Fibroblast of lung (primary cell): ENCODE measurements at places on chromosomes 4 and X. TPM values are rescaled to one million over a fixed set of nuclear protein-coding genes. Genes with fewer than 3 reads are reported as not detected.

DNA sequence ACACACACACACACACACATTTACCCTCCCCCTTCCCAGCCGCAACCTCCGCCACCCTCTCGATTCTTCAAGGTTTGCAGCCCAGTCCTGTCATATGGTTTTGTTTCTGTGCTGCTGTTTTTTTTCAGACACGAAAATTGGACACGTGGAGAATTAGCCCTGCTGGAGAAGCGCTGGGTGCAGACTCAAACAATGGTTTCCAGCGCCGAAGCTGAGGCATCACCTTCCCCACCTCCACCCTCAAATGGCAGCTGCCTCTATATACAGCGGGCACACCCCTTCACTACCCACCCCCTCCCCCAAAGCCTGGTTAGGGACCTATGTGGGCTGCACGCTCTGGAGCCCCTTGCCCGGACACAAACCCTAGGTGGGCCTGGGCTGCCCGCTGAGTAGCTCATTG, 87.9 kb downstream of the BCOR start:
- H3K27ac ChIP-seq, result no peak overlapping the region
- DNase-seq, result no peak
- H3K36me3 ChIP-seq, result no peaks in the 10 kb centered on the region
- peaks cover 12% of the 10 kb centered on the region for H3K4me1 ChIP-seq
- H3K27me3 ChIP-seq, result no peaks in the 10 kb centered on the region
- H3K4me3 ChIP-seq, result no peak overlapping the region

DNA sequence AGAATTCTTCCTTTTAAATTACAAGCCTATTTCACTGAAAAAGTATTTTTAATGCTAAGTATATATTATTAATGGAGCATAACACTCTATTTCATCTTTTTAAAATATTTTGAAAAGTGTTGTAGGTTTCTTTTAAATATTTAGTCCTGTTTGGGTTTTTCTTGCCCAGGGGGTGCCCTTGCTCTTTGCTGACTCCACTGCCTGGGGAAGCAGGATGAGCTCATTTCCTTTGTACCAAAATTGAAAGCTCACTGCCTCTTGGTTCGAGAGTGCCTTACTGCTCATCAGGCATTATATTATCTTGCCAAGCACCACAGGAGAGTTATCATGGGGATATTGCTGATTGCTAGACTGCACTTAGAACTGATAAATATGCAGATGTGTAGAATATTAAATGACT, 819.2 kb downstream of the PCDH18 start:
- H3K36me3 ChIP-seq, result no peaks in the 10 kb centered on the region
- H3K4me1 ChIP-seq, result no peaks in the 10 kb centered on the region
- H3K4me3 ChIP-seq, result no peak overlapping the region
- peak; percentile 42 for DNase-seq

DNA sequence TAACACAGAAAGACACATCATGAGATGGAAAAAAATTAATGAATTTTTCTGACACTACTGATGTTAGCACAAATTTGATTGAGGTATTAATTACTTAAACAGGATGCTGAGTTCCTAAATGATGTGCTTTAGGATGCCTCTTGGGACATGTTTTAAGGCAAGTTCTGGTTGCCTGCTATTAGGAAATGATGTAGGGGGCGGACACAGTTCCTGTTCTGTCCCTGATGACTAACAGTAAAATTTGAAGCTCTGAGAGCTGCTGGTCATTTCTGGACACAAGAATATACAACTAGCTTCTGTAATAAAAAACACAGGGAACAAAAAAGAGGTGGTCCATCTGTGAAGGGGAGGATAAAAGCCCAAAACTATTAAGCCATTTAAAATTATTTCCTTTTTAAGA, 163.2 kb upstream of the ETNPPL start:
- H3K36me3 ChIP-seq, result no peaks in the 10 kb centered on the region
- no peaks in the 10 kb centered on the region for H3K27me3 ChIP-seq
- H3K4me3 ChIP-seq, result no peak overlapping the region
- H3K27ac ChIP-seq, result no peak overlapping the region
- no peak for DNase-seq

- no peaks in the 10 kb centered on the region for H3K36me3 ChIP-seq
- no peak overlapping the region for H3K4me3 ChIP-seq
- H3K27ac ChIP-seq, result no peak overlapping the region
- no peaks in the 10 kb centered on the region for H3K27me3 ChIP-seq
- no peaks in the 10 kb centered on the region for H3K4me1 ChIP-seq
- DNase-seq, result no peak
Observed at GRCh38 chr4:95429416-95429815, 119.4 kb downstream of the UNC5C start.

- H3K27me3 ChIP-seq, result no peaks in the 10 kb centered on the region
- peak overlapping the region; percentile 83 for H3K27ac ChIP-seq
- H3K4me1 ChIP-seq, result no peaks in the 10 kb centered on the region
- DNase-seq, result peak; percentile 78
- peak overlapping the region; percentile 64 for H3K4me3 ChIP-seq
Observed at GRCh38 chr4:25234390-25235370, 847 bp downstream of the PI4K2B start.

DNA sequence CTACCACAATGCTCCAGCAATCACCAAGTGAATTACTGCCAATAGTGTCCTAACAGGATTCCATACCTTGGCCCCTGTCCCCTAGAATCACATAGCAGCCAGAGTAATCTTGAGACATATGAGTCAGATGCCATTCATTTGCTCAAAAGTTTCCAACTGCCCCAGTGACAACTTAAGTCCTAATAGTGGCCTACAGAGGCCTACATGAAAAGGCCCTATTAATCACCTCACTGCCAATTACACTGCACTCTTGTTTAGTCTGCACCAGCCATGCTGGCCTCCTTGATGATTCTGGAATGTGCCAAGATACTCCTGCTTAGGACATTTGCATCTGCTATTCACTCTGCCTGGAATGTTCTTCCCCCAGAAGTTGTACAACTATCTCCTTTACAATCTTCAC, 130.7 kb downstream of the NR3C2 start:
- H3K4me1 ChIP-seq, result no peaks in the 10 kb centered on the region
- DNase-seq, result no peak
- no peak overlapping the region for H3K27ac ChIP-seq
- no peaks in the 10 kb centered on the region for H3K36me3 ChIP-seq
- no peaks in the 10 kb centered on the region for H3K27me3 ChIP-seq

DNA sequence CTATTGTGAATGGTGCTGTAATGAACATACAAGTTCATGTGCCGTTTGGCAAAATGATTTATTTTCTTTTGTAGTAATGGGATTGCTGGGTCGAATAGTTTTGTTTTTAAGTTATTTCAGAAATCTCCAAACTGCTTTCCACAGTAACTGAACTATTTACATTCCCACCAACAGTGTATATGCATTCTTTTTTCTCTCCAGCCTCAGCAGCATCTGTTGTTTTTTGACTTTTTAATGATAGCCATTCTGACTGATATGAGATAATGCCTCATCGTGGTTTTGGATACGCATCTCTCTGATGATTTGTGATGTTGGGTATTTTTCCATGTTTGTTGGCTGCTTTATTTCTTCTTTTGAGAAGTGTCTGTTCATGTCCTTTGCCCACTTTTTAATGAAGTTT, 246.3 kb upstream of the ADGRL3 start:
- DNase-seq, result no peak
- no peaks in the 10 kb centered on the region for H3K36me3 ChIP-seq
- H3K4me1 ChIP-seq, result no peaks in the 10 kb centered on the region

DNA sequence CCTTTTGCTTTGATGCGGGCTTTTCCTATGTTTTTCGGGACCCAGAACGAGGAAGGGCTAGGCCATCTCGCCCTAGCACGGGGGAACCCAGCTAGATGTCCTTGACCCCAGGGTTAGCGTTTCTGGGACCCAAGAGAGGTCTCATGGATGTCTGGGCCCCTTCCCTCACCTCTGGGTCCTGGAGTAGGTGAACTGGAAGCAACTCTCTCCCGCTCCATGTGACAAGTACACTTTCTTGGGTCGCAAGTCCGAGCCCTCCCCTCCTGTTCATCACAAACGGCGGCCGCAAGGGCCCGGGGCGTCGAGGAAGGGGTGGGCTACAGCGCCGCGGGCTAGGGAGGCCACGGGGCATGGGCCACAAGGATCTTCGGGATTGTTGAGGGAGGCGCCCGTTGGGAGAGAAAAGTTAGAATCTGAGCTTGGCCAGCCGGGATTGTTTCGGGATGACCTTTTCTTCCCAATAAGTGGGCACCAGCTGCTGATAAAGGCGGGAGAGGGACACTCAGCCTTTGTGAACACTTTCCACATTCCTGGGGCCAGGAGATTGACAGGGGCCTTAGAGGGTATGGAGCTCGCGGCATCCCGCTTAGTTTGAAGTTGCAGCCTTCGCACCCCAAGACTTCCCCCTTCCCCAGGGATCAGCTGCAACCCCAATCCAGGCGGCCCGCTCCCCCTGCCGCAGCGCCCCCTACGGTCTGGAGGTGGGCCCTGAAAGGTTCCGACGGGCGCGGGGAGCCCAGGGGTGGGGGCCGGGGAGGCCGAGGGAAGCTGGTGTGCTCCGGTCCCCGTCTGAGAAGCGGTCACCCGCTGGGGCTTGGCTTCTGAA, 136.9 kb upstream of the ZIC3 start:
- H3K27me3 ChIP-seq, result peaks cover 3% of the 10 kb centered on the region
- no peak for DNase-seq
- H3K4me3 ChIP-seq, result no peak overlapping the region
- no peak overlapping the region for H3K27ac ChIP-seq
- H3K4me1 ChIP-seq, result no peaks in the 10 kb centered on the region

- H3K4me1 ChIP-seq, result no peaks in the 10 kb centered on the region
- no peaks in the 10 kb centered on the region for H3K27me3 ChIP-seq
- H3K4me3 ChIP-seq, result no peak overlapping the region
- DNase-seq, result no peak
Observed at GRCh38 chr4:186738421-186738820, 14.8 kb upstream of the FAT1 start.

- no peaks in the 10 kb centered on the region for H3K4me1 ChIP-seq
- H3K27ac ChIP-seq, result no peak overlapping the region
- H3K36me3 ChIP-seq, result no peaks in the 10 kb centered on the region
- H3K4me3 ChIP-seq, result no peak overlapping the region
- DNase-seq, result no peak
Observed at GRCh38 chrX:132908891-132909290, 49.5 kb downstream of the HS6ST2 start.

GRCh38 chrX:41353985-41354384, 20.0 kb downstream of the DDX3X start:
- H3K36me3 ChIP-seq, result no peaks in the 10 kb centered on the region
- DNase-seq, result no peak
- H3K4me1 ChIP-seq, result no peaks in the 10 kb centered on the region
- no peaks in the 10 kb centered on the region for H3K27me3 ChIP-seq
- no peak overlapping the region for H3K27ac ChIP-seq
- no peak overlapping the region for H3K4me3 ChIP-seq

DNA sequence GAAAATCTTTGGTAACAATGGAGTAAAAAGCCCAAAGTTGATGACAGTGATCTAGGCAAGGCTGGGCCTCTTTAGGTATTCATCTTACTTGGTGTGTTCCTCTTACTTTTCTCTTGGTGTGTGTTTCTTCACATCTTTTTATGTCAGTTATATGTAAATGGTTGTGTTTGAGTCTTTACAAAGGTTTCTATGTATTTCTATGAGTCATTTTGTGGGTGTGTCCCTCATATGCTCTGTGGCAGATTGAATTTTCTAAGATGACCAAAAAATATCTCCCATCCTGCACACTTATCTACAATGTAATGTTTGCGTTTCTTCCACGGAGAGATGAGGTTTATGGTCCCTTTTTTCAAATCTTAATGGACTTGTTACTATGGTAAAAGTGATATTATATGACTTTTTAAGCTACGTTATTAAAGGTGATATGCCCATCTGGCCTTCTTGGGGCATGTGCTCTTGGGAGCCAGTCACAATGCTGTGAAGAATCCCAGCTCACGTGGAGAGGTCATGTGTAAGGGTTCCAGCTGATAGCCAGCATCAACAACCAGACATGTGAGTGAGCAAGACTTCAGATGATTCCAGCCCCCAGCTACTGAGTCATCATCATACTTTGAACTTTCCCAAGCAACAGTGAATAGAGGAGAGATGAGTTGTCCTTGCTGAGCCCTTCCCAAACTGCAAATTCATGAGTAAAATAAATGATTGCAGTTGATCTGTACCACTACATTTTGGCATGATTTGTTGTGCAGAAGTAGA, 126.9 kb downstream of the CBLL2 start:
- DNase-seq, result peak; percentile 58
- H3K36me3 ChIP-seq, result no peaks in the 10 kb centered on the region
- no peak overlapping the region for H3K27ac ChIP-seq
- H3K27me3 ChIP-seq, result no peaks in the 10 kb centered on the region
- no peak overlapping the region for H3K4me3 ChIP-seq

- no peaks in the 10 kb centered on the region for H3K4me1 ChIP-seq
- H3K36me3 ChIP-seq, result no peaks in the 10 kb centered on the region
- no peak for DNase-seq
- H3K27me3 ChIP-seq, result no peaks in the 10 kb centered on the region
- H3K27ac ChIP-seq, result no peak overlapping the region
Observed at GRCh38 chr4:175773566-175773965, 38.5 kb downstream of the GPM6A start.

DNA sequence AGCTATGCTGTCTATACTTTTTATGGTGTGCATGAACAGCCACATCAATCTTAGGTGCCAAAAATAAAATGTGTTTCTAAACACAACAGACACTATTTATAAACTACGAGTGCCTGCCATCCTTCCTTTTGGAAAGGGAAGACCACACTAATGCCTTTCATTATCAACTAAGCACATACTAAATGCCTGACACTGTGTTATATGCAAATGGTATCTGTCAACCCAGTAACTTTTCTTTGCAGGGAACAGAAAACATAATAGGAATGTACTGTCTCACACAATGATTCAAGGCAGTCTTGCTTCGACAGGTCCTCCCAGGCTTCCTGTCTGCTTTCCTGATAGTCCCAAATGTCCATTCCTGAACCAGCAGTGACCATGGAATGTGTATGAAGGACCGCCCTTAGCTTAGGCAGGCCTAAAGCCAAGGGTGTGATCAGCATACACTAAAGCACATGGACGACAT, 43.8 kb downstream of the ADGRA3 start:
- H3K36me3 ChIP-seq, result no peaks in the 10 kb centered on the region
- H3K27ac ChIP-seq, result no peak overlapping the region
- H3K27me3 ChIP-seq, result no peaks in the 10 kb centered on the region
- peaks cover 2% of the 10 kb centered on the region for H3K4me1 ChIP-seq

- no peaks in the 10 kb centered on the region for H3K36me3 ChIP-seq
- H3K4me1 ChIP-seq, result no peaks in the 10 kb centered on the region
- no peaks in the 10 kb centered on the region for H3K27me3 ChIP-seq
- H3K27ac ChIP-seq, result no peak overlapping the region
Observed at GRCh38 chr4:79621061-79621460, 213.0 kb upstream of the GK2 start.

Gene ATP2B3
- total RNA-seq, result not detected in 2 replicates

Gene DRD5
- total RNA-seq, result not detected in 2 replicates

Gene RAB40AL
- 0.26 and 0.33 TPM in 2 replicates for total RNA-seq
